ENCODE measurements at places on chromosomes 3 and 15.

- DNase-seq = peak; percentile 80
These were observed 1.6 kb upstream of the SIN3A start for GRCh38 chr15:75452865-75453702.

DNA sequence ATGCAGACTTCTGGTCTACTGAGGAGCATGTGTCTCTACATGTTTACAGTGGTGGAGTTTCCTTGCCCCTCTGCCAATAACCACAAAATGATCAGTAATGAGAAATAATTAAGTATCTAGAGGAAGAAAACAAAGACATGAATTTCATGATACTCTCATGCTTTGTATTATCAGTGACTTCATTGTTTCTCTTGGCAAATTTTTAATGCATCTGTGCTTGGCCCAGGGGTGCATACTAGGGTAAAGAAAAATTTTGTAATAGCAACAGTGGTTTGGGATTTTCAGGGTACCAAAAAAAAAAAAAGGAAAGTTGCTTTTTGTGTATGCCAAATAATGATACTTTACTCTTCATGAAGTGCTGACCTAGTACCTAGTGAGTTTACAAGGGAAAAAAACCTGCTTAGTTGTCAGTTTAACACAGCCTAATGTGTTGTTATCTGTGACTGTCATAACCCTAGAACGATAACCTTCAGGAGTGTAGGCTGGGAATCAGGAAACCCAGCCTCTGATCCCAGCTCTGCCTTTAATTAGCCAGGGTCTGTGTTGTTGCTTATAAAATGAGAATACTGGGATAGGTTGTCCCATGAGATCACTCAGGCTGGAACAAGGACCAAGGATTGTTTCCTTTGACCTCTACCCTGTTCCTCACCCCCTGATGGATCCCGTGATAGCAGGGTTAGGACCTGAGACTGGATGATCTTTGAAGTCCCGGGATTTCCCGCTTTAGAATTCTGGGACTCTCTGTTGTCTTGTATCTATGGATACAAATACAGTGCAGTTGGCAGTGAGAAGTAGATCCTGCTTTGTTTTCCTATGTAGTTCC, 117.5 kb downstream of the CMSS1 start:
- DNase-seq = no peak

DNA sequence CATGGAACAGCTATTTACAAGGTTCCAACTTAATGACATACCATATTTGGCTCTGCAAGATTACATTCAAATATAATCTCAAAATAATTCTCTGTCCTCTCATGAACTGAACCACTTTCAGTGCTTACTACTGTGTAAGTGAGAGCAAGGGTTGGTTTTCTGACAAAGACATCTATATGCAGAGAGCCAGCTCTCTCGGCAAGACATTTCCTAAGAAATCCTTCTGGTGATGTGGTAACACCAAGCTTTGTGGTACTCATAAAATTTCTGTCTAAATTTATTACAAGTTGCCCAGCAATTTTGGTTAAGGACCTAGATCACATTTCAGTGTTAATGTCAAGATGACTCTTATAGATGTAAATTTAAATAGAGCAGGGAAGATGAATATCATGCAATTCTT, 184.9 kb downstream of the GAP43 start:
- DNase-seq = no peak

GRCh38 chr3:46209746-46210470, 1.8 kb upstream of the CCR1 start:
- DNase-seq = no peak

GRCh38 chr3:58234516-58234931, 3.1 kb upstream of the ABHD6 start:
- DNase-seq = no peak

GRCh38 chr15:100041127-100041828, 300.5 kb downstream of the ADAMTS17 start:
- no peak for DNase-seq

GRCh38 chr15:67685008-67685599, 140.2 kb upstream of the SKOR1 start:
- no peak for DNase-seq

DNA sequence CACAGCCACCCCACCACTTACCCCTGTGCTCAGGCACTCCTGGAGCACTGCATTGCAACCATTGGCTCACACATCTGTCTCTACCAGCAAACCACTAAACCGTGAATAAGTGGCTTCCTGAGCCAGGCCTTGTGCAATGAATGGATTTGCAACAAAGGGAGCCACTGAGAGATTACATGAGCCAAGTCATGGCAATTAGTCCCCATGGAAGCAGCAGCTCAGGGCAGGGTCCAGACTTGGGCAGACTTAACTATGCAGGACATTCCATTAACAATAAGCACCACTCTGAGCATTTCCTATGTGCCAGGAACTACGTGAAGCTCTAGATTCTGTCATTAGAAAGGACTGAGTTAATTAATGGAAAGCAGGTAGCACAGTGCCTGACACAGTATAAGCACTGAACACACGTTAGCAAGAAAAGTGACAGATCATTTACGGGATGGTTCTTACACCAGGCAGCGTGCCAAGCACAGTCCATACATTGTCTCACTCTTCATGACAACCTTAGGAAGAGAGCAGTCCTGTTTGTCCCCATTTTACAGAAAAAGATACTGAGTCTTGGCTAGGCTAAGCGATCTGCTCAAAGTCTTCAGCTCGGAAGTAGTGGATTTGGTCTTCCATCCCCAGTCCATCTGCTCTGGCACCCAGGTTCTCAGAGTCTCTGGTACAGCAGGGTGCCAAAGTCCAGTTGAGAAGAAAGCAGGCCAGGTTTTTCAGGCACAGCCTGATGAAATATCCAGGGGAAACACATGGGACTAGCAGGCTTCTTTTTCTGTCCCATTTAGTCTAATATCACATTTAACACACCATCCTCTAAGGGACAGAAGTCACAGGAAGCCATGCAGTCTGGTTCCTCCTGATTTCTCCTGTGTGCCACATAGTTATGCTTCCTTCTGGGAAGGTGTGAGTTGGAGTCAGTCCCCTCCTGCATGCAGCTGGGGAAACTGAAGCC, 44.1 kb downstream of the LIPC start:
- DNase-seq = no peak

GRCh38 chr3:126465928-126466544, 9.7 kb downstream of the ZXDC start:
- no peak for DNase-seq

GRCh38 chr15:66862940-66863335, 160.9 kb downstream of the SMAD6 start:
- peak; percentile 82 for DNase-seq

DNA sequence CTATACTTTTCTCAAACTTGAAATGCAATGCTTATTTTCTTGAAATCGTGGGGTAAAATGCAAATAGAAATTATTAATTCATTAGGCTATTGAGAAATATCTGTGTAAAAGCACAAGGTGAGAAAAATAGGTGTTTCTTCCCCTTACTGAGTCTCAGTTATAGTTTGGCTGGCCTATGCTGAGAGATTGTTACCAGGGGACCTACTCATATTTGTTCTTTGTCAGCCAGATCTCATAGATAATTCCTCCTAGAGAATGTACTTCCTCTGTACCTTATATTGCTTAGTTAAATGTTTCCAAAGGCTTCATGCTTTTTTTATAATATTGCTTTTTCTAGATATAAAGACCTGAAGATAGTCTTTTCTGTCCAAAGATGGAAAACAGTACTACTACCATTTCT, 60.0 kb upstream of the TRPC1 start:
- DNase-seq = no peak

DNA sequence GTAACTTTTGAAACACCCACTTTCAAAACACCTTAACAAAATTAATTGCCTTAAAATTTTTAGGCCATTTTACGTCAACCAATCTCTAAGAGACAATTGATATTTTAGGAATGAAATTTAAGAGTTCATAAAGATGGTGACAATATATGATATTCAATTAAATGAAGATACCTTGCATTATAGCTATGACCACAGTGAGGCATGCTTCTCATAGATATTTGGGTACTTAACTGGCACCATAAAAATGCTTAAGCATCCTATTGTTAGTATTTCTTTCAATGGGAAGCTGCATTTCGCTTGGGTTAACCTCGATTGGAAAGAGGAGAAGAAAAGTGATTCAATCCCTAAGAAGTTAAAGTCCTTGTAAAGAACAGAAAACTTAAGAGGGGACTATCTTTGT, 209.0 kb downstream of the GAP43 start:
- no peak for DNase-seq

- no peak for DNase-seq
These were observed 51.9 kb downstream of the HOMER2 start for GRCh38 chr15:82900511-82901060.

- no peak for DNase-seq
These were observed 65.6 kb downstream of the ABTB1 start for GRCh38 chr3:127738192-127738840.

- no peak for DNase-seq
These were observed 183.7 kb upstream of the KCNH8 start for GRCh38 chr3:18964640-18965039.

GRCh38 chr3:184373422-184373821, 4.6 kb downstream of the THPO start:
- DNase-seq = no peak

DNA sequence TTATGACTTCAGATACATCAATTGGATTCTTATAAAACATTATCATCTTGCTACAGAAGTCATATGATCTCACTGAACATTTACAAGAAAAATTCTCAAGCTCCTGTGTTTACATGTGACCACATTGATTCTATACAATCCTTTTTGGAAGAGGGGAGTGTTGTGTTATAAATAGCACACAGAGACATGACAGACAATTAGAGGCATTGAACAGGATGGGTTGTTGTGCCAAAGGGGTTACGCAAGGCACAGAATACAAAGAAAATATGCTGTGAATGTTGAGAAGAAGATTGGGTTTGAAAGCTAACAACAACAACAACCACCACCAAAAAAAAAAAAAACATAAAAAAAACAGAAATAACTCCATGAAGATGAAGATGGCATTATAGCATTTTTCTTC, 32.5 kb upstream of the TBL1XR1 start:
- no peak for DNase-seq

GRCh38 chr15:42608752-42609488, 33.5 kb downstream of the STARD9 start:
- DNase-seq = peak; percentile 2

- DNase-seq = no peak
These were observed 100.4 kb downstream of the VGLL4 start for GRCh38 chr3:11543141-11543947.

- no peak for DNase-seq
These were observed 3.9 kb upstream of the VILL start for GRCh38 chr3:37986479-37987314.

DNA sequence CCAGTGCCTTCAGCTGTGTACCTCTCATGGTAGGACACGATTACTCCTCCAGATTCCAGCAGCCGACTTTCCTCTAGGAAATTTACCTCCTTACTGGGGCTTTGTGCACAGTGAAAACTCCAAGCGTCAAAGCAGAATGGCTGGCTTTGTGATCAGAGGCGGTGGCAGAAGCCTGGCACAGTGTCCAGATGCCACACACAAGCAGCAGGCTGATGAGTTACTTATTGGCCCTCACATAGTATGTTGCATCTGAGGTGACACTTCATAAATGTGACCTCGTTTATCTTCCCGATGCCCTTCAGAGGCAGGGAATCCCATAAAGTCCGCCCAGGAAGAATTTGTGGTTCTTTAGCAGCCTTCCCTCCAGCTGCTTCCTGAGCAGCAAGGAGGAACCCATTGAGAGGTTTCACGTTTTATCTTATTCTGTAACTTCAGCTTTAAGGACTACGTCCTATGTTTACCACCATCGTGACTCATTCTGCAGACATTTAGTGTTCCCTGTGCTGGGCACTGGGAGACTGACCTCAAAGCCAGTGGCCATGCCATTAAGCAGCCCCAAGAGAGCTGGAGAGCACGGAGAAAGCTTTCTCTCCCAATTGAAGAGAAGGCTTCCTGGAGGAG, 107.1 kb upstream of the C15orf61 start:
- DNase-seq = no peak

GRCh38 chr3:61829722-61830350, 268.5 kb downstream of the PTPRG start:
- DNase-seq = no peak

DNA sequence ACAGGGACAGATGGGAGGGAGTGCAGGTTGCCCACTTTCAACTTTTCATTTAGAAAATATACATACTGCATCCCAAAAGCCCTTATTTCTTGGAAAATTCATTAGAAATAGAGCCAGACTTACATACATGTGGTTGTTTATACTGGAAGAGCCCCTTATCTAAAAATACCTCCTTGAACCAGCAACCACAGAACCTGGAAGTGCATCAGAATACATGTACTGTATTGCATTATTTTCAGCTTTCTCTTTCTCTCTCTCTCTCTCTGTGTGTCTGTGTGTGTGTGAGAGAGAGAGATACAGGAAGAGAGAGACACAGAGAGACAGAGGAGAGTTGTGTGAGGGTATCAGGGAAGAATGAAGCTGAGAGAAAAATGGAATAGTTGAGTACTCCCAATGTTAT, 29.5 kb upstream of the LSAMP start:
- no peak for DNase-seq

DNA sequence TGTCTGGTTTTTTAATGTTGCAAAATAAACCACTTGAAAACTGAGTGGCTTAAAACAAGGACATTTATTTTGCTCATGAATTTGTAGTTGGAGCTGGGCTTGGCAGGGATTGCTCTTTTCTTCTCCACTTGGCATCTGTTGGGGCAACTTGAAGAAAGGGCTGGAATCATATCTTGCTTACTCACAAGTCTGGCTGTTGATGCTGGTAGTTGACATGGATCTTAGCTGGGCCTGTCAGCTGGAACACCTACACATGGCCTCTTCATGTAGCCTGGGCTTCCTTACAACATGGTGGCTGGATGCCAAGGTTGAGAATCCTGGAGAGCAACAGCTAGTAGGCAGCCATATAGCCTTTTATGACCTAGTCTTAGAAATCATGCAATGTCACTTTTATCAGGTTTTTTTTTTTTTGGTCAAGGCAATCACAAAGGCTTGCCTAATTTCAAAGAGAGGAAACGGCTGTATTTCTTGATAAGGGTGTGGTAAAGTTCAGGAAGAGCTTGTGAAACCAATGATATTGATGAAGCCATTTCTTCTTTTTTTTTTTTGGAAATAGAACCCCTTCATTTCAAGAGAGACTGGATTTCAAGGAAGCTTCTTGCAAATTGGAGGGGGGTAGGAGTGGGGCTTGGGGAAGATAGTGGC, 262.1 kb downstream of the IL20RB start:
- DNase-seq = no peak

DNA sequence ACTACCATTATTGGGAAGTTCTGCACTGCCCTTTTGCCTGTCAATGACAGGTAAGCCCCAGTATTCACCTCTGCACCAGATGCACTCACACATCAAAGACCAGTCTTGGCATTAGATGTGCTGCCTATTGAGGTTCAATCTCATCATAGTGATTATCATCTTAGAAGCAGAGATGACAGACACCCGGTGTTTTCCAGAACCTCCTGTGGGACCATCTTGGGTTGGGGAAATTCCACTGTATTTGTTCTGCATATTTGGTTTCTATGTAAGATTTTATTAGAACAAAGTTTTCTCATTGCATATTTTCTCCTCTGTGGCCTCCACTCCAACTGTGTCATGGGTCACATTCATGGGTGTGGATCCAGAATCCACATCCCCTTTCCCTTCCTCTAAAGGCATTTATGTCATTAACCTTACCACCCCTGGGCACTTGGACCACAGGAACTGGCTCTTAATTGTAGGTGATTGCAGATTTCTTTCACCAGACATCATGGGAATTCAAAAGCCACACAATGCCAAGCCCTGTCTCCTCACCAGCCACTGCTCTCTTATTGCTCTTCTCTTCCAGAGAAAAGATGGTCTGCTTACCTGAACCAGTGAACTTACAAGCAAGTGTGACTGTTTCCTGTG, 31.2 kb downstream of the PLA1A start:
- no peak for DNase-seq

Data from stimulated activated CD4-positive, alpha-beta T cell treated with anti-CD3 and anti-CD28 coated beads, Interleukin-1b, Interleukin-23, amount 100 ng/mL, for 48 hours (primary cell).